ENCODE measurements at places on chromosomes 5 and 9.

GRCh38 chr9:14403081-14403480 lies 89.1 kb upstream of the NFIB start:
- no peak for DNase-seq

GRCh38 chr5:66645039-66645438 lies 48.8 kb downstream of the MAST4 start:
- DNase-seq, result peak; percentile 20

GRCh38 chr5:5504325-5504724 lies 81.8 kb downstream of the ICE1 start:
- no peak for DNase-seq

DNA sequence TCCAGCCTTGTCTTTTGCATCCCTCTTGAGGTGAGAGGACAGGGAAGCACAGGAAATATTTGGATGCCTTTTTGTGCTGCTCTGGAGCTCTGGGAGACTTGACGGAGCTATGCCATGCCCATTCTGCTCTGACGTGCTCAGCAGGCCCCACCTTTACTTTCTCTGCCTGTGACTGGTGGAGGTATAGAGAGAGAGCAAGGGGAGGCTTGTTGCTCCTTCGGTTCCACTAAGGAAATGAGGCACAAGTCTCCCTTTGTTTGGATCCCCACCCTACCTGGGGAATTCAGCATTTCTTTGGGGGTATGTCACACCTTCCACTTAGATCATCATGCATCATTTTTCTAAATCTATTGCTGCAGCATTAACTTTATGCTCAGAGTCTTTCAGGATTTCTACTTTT lies 121.8 kb upstream of the CNTLN start:
- no peak for DNase-seq

DNA sequence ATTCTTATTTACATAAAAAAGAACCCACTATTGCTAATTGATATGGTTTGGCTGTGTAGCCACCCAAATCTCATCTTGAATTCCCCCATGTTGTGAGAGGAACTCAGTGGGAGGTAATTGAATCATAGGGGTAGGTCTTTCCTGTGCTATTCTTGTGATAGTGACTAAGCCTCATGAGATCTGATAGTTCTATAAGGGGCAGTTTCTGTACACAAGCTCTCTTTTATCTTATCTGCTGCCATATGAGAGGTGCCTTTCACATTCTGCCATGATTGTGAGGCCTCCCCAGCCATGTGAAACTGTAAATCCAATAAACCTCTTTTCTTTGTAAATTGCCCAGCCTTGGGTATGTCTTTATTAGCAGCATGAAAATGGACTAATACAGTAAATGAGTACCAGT lies 58.2 kb upstream of the PRR16 start:
- no peak for DNase-seq

GRCh38 chr5:97489010-97489840 lies 306.2 kb upstream of the RIOK2 start:
- no peak for DNase-seq

DNA sequence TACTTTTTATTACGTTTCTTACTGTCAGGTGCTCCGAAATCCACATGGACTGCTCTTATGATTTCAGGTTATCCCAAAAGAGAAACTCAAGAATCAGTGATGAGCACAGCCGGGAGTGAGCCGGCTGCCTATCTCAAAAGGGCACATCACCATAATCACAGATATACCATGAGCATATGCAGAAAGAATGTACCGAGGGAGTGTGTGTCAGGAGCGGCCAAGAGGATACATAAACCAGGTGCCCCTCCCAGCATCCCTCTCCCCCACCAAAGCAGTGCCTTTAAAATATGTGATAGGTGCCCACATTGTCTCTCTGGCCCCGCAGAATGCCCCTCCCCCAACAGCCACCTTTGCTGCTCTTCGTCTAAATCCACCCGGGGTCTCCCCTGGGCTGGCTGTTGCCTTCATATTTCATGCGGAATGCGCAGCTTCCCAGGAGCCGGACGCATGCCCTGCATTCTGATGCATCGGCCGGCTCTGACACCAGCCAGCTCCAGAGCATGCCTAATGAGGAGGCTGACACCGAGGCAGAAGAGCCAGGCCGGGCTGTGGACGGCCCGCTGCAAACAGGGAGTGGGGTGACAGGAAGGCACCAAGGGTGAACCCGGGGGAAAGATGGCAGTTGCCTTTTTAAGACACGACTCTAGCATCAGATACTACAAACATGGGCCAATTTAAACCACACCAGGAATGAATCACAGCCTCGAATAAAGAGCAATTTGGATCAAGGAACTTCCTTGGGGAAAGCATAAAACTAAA lies 652.3 kb downstream of the BNC2 start:
- no peak for DNase-seq

DNA sequence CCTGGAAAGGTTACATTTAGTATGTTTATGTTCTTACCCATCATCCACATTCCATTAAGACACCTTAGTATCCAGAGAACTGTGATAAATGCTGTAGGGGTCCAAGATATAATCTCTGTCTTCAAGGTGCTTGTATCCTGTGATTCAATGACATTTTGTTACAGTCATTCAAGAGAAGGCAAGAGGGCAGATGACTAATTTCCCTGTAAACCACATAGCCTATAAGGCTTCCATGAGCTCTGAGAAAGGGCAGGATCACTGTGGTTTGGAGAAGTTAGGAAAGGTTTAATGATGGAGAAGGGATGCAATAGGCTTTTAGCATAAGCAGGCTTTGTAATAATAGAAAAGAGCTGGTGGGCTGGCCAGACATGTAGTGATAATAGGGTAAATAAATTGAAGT lies 40.0 kb downstream of the PAPPA start:
- no peak for DNase-seq

- DNase-seq, result no peak
Measured at GRCh38 chr9:89759572-89759971, 154.8 kb downstream of the GADD45G start.

- DNase-seq, result no peak
Measured at GRCh38 chr5:176792655-176793342, 17.6 kb upstream of the UNC5A start.

DNA sequence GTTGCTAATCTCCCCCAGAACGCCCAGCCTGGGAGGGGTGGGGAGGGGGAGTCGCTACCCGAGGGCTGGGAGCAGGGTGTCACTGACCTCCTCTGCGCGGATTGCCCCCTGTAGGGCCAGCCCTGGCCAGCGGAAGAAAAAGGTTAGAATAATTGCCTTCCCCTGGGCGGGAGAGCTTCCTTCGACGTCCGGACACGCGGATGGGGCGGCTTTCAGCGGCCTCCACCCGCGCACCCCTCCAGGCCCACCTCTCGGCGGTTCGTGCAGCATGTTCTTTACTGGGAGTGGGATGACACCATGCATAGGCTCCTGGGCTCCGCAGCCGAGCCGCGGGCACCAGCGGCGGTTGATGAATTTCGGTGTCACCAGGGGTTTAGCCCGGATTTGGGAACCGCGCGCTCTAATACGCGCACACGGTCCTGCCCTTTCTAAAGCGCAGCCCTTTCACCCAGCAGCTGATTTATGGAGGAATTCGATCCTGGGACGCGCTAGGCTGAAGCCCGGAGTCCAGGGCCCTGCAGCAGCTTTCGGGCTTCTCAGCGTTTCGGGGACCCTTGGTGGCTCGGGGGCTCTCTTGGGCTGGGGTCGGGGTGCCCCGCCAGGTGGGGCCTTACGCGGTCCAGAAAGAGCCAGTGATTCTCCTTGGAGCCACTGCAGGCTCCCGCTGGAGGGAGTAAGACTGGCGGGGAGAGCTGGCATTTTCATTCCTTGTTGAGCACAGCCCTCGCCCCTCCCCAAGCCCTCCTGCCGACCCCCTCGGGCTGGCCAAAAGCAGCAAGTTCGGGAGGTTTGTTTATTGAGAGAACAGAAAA lies 10.1 kb downstream of the LMX1B start:
- no peak for DNase-seq

DNA sequence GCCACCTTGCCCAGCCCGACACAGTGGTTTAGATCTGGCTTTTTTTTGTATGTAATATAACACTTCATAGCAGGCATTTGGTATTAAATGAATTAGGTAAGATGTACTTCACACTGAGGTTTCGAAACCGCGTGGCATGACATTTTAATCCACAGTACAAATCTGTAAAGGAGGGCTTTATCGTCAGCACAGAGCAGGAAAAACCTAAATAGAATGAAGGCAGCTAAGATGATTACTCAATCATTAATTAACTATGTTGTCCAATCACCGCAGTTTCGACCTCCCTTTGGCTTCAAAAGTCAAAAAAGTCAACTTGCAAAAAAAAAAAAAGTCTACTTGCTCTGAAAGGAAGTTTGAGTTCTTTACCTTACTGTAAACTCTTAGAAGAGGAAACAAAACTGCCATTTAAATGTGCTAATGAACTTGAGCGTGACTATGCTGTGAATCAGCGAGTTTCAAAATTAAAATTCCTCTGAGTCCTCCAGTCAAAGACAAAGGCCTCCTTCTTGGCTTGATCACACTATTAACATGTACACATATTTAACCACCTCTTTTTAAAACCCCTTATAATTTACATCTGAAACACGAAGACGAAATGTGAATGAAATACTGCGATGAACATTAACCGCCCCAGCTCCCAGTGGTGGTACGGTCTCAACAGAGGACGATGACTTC lies 698 bp upstream of the SEC24A start:
- peak; percentile 47 for DNase-seq

- no peak for DNase-seq
Measured at GRCh38 chr5:55989860-55990259, 4.9 kb downstream of the IL6ST start.

- DNase-seq, result no peak
Measured at GRCh38 chr9:82535432-82535998, 527.4 kb downstream of the RASEF start.

- no peak for DNase-seq
Measured at GRCh38 chr5:146848133-146848532, 30.4 kb downstream of the PPP2R2B start.

- DNase-seq, result no peak
Measured at GRCh38 chr9:83423815-83424707, 114.1 kb downstream of the FRMD3 start.

DNA sequence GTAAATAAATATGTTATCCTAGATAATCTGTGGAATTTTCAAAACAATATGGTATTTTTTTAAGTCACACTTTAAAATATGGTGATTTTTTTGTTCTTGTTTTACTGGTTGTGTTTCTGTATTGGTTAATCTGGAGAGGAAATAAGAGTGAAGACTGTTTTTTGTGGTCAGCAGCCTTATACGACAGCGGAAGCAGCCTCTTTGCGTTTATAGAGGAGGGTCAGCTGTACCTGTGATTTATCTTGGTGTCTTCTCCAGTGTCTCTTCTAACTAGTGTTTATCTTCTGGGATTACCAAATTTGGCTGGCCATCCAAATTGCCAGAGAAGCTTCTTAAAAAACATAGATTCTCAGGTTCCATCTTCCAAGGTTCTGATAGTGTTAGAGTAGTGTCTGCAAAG lies 58.7 kb downstream of the ICE1 start:
- DNase-seq, result no peak

DNA sequence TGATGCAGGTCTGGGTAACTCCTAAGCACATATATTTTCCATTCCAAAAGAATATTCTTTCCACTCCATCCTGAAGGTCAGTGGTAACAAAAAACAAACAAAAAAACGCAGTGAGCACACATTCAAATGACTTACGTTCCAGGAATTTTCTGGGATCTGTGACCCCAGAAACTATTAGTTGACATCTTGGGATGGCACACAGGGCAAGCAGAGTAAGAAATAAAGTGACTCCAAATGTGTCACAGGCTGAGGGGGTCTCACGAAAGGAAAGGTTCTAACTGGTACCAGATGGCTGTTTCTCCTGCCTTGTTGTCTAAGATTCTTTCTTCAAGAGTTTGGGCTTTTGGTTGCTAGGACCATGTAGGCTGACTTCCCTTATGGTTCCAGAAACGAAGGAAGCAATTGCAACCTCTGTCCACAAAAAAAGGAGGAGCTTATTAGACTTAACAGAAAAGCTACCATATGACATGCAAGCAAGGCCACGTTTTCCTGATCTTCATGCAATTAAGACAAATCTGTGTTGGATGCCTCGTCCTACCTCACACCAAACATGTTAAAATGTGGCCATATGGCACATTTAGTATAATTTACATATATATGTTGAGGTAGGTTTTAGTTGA lies 32.7 kb downstream of the PTGS1 start:
- no peak for DNase-seq

DNA sequence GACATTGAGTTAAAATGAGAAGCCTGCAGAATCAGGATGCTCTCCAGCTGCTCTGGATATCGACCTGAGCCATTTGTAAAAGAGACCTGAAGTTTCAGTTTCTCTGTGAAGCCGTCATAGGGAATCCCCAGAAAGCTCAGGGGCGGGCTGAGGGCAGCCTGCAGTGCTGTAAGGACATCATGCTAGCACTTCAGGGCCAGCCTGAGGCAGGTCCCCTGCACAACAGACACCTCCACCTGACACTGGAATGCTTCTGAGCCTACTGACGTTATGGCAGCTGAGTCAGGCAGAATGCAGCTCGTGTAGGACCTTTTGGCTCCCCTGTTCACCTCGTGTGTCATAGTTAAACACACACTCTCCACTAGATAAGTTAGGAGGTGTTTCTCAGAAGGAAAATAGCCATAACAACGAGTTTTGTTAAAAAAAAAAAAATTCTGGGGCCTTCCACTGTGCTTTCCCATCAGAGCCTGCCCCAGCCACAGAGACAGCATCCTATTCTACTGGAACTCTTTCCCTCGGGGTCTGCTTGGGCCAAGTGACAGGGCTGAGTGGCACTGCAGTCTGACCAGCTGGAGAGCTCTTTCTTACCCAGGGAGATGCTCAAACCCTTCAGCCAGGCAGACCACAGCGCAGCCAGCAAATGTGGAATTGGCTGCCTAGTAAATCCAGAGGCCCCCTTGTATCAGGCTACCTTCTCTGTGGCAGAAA lies 354.9 kb downstream of the DIRAS2 start:
- DNase-seq, result no peak

DNA sequence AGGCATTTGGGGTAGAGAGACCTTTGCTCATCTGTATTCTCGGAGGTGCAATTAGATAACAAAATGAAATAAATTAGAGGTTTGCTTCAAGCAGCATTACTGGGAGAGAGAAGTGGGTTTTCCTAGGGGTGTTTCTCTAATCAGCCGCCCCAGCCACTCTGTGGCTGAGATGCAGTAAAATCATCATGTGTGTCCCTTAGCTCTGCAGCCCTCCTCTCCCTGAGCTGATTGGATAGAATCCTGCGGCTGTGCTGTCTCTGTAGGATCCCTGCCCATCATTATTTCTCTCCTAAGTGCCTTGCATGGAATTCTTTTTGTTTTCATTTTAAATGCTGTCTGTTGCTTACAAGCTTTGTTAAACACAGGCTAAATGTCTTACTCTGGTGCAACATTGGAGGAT lies 171.4 kb downstream of the SH3GL2 start:
- no peak for DNase-seq

DNA sequence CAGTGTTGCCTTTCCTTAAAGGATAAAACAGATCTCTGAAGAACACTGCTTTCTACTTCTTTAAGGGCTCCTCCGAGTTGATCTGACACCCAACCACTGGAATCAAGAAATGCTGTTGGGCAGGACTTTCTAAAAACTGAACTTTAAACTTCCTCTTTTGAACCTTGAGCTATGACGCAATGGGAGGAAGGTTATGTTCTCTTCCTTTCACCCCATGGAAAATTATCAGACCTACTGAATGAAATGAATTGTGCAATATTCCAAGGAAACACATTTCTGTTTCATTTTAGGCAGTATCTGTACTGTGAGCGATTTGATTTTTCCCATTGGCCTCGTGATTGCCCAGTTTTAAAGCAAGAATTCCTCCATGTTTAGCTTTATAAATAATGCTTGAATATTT lies 206.0 kb upstream of the PRR16 start:
- no peak for DNase-seq

GRCh38 chr5:115626445-115626823 lies 598 bp upstream of the TMED7 start:
- DNase-seq, result no peak

- DNase-seq, result no peak
Measured at GRCh38 chr9:28866951-28867350, 1293.7 kb upstream of the C9orf72 start.
